ENCODE measurements at places on chromosomes 5 and 9.

GRCh38 chr5:2260211-2261003 is 377.7 kb upstream of the IRX4 start:
- no peak for DNase-seq

DNA sequence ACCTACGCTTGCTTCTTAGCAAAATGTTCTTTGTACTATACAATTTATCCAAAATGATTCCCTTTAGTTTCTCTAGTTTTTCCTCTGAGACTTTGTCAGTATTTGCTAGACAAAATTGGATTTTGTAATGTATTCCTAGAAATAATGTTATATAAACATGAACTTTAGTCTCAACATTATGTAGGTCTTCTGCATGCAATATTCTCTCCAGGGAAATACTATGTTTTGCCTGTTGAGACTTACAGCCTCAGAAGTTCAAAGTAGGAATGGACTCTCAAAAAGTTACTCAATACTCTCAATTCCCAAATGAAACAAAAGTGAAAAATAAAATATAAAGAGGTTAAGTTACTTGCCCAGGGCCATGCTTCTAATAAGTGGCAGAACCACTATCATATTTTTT is 24.8 kb upstream of the SMC2 start:
- DNase-seq = no peak

DNA sequence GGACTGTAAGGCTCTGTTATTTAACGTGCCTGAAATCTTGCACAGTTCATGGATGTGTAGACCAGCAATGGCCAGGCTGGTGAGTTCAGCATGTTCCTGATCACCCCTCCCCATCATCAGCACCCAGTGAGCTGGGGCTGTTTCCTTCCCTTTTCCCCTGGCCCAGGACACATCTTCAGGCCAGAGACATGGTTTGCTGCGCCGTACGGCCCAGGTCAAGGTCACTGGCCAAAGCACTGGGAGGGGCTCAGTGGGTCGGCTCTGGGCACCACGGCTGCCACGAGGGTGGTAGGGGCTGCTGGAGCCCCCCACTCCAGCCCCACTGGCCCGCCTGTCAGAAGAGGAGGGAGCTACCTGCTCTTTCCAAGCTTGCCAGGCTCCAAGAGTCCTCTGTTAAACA is 55.9 kb downstream of the SEMA4D start:
- no peak for DNase-seq

GRCh38 chr5:14577971-14578370 is 3.6 kb upstream of the OTULINL start:
- no peak for DNase-seq

DNA sequence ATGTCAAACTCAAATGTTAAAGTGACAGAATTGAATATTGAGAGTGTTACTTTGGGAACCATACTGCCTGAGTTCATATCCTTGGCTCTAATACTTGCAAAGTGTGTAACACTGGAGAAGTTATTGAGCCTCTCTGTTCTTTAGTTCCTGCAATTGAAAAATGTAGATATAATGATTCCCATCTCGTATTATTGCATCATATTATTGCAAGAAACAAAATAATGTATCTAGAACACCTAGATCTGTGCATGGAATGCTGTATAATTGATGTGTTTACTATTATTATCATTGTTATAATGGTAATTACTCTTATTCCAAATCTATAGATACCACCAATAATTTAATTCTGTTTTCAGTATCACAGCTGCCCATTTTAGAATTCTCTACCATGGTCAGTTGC is 310.3 kb downstream of the GABRG2 start:
- no peak for DNase-seq

DNA sequence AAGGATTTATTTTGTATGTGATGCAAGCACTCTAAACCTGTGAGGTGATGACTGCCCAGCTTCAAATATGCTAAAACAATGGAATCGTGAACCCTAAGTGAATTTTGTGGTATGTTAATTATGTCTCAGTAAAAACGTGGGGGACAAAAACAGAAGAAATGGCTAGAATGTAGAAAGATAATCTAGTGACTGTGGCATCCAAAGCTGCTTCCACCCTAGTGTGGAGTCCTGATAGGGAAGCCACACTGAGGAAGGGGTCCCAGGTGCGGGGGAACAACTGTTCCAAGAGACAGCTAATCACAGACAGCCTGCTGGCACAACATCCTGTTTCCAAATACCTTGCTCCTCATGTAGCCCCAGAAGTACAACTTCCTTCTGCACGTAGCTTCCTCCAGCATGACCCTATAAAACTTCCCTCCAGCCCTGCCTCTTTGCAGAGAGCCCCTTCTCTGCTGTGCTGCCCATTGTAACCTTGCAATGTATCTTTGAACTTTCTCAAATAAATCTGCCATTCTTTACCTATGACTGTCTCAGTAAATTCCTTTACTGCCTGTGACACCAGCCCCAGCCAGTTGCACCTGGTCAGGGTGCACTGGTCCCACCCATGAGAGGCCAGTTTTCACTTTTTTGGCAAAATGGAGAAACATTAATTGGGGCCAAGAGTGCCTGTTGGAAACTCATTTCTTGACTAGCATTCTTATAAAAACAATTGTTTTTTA is 4.9 kb downstream of the GMCL2 start:
- no peak for DNase-seq

- no peak for DNase-seq
Observed at GRCh38 chr5:107830750-107831149, 160.0 kb upstream of the EFNA5 start.

- no peak for DNase-seq
Observed at GRCh38 chr9:114071197-114071795, 6.8 kb downstream of the AMBP start.

DNA sequence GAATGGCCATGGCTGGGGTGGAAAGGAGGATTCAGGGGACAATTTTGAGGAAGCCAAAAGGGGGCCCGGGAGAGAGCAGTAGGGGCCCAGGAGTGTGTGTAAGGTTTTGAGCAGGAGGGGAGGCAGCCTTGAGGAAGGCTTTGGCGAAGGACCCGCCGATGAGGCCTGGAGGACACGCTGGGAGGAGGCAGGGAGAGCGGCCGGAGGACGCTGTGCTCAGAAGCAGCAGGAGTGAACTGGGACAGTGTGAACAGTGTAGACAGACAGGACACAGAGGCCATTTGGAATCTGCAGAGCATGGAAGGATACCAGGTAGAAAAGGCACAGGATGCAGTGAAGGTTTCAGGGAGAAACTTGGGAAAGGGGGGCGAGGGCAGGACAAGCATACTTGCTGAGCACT is 14.9 kb downstream of the UNC5A start:
- no peak for DNase-seq

DNA sequence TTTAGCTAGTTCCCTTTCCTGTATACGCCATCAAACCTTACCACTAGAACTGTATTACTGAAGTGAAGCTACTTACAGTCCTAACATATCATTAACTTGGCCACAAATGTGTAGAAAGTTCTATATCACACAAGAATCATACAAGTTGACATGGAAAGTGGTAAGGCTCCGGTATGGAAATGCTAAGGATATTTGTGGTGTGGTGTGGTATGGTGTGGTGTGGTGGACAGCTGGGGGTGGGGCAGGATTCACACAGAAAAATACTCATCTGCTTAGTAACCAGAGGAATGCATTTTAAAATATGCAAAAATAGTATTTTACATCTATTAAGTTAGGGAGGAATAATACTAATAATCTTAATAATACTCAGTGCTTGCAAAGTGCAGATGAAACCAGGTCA is 69.4 kb downstream of the TRPC7 start:
- DNase-seq = no peak

- no peak for DNase-seq
Observed at GRCh38 chr5:8601831-8602354, 732.9 kb downstream of the MTRR start.

DNA sequence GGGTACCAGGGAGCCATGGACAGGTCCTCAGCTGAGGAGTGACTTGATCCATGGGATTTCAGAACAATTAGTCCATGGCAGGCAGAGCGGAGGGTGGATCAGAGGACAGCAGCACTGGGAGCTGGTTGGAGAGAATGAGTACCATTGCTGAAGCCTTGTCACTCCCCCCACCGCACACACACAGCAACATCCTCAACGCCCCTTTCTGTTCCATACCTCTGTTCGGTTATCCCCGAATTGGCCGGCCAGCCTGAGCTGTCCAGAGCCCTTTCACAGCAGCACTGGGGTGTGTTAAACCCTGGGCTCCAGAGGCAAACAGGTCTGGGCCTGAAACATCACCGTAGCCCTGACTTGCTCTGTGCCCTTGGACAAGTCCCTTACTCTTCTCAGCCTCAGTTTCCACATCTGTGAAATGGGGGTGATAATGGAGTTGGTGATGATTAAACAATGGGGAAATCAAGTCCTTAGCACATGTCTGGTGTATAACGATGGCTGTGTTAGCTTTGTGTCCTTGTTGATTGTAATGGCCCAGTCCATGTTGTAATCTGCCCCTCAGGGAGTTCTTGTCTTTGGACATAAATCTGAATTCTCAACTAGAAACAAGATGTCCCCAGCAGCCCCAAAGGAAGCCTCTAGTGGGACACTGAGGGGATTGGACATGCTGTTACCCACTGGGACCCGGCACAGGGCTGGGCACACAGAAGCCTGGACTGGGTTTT is 16.9 kb downstream of the GSN start:
- DNase-seq = no peak

DNA sequence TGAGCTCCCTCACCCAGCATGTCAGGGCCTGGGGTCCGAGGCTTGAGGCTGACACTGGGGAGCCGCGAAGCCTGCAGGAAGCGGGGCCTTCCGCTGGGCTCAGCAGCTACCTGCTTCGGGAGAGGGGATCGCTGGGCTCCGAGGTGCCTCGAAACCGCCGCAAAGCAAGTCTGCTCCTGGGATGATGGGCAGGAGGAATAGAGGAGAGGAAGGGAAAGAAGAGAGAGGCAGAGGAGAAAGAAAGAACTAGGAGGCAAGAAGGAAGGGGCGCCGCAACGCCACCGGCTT is 1.5 kb upstream of the PRDM12 start:
- DNase-seq = peak; percentile 15

- no peak for DNase-seq
Observed at GRCh38 chr9:124190761-124191160, 67.0 kb upstream of the NEK6 start.

- DNase-seq = no peak
Observed at GRCh38 chr5:158309088-158309807, 450.3 kb upstream of the CLINT1 start.

DNA sequence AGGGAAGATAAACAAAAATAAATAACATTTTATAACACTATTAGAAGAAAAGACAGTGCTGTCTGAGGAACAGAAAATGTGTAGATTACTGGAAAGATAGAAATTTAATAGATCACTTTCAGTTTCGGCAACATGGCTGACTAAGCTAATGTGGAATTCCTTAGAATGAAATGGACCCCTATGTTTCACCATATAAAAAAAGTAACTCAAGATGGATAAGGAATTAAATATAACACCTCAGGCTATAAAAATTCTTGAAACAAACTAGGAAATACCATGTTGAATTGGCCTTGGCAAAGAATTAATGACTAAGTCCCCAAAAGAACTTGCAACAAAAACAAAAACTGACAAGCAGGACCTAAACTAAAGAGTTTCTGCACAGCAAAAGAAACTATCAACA is 558.3 kb downstream of the CHSY3 start:
- no peak for DNase-seq

GRCh38 chr9:127867356-127868277 is 9.9 kb downstream of the AK1 start:
- DNase-seq = no peak

- DNase-seq = no peak
Observed at GRCh38 chr9:8156346-8156745, 356.8 kb upstream of the DMAC1 start.

- no peak for DNase-seq
Observed at GRCh38 chr5:79954620-79955019, 36.4 kb downstream of the MTX3 start.

DNA sequence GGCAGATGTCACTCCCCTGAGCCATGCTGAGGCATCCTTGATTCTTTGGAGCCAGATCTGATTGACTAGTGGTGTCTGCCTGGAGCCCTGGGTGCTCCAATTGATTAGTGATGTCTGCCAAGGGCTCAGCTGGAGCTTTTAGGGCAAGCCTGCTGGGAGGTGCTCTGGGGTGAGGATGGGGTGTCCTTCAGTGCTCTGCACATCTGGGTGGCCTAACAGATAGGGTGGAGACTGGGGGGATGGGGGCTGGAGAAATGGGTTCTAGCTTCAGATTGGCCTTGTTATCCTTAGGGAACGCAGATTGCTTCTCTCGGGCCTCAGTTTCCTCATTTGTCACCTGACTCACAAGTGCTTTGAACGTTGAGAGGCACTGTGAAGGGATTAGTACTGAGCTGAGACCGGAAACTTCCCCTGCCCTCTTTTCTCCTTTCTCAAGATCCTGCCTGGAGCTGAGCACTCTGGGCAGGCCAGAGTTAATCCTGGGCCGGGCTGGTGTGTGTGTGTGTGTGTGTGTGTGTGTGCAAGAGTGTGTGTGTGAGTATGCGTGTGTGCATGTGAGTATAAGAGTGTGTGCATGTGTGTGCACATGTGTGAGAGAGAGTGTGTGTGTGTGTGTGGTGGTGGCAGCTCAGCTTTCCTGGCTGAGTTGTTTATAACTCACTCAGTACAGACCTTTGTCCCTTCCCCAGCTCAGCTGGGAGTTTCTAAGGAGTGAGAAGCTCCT is 5.6 kb upstream of the IER5L start:
- no peak for DNase-seq

DNA sequence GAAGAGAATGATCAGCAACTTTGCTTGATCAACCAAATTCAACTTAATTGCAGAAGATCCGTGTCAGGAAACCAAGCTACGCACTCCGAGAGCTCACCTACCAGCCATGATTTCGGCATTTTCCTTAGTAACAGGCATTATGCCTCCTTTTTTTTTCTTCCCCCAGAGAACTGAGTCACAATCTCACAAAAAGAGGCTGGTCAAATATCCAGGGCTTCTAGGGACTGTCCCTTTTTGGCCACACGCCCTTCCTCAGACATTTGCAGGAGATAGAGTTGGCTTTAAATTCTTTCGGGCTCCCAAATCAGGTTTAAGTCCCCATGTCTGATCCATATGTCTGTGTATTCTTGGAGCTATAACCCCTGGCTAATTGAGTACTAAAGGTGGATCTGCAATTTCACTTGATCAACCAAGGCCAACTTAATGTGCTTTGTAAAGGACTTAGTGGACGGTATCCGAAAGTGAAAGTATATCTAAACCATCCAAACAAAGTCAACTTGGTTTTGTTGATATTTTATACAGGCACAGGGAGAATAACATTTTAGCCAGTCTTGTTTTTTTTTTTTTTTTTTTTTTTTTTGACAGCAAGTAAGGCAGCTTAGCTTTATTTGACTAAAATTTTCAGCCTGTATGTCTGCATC is 100.8 kb upstream of the TBCA start:
- no peak for DNase-seq

Measured in CD4-positive, alpha-beta T cell treated with Interleukin-6 for 4 hours (primary cell).